ENCODE measurements at places on chromosomes 2 and 18.

DNA sequence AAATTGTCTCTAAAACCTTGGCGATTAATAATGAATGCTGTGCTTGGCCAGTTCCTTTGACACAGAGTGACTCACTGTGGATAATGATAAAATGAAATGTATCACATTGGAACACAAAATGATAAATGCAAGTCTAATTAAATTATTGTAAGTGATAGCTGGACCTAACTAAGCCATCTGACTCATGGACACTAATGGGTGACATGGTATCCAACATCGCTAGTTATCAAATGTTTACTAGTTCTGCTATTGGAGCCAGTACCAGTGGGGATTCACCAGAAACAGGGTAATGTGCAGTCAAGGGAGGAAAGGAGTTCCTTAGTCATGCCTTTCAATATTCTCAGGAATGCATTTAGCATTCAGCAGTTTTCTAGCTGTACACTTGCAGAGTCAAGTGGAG, 736.3 kb upstream of the ACVR2A start:
- DNase-seq = no peak

DNA sequence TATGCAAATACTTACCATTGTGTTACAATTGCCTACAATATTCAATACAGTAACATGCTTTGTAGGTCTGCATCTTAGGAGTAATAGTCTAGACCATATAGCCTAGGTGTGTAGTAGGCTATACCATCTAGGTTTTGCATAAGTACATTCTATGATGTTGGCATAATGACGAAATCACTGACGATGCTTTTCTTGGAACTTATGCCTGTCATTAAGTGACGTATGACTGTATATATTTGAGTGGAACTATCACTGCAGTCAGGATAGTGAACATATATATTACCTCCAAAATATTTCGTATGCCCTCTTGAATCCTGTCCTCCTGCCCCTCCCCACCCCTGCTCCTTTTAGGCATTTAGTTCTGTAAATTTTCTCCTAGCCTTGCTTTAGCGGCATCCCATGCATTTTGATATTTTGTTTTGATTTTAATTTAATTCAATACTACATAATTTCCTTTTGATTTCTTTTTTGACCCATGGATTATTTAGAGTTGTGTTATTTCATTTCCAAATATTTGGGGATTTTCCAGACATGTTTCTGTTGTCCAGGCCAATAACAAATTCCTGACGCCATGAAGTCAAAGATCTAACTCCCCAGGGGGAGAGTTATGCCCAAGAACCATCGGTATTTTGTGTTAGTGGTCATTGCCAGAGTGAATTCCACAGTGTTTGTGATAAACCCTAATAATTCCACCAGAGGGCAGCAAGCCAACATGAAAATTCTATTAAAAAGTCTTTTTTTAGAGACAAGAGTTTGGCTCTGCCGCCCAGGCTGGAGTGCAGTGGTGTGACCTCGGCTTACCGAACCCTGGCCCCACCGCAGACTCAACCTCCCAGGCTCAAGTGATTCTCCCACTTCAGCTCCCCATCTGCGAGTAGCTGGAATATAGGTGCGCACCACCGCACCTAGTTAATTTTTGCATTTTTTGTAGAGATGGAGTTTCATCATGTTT, 24.2 kb upstream of the CASP8 start:
- peak; percentile 21 for DNase-seq

DNA sequence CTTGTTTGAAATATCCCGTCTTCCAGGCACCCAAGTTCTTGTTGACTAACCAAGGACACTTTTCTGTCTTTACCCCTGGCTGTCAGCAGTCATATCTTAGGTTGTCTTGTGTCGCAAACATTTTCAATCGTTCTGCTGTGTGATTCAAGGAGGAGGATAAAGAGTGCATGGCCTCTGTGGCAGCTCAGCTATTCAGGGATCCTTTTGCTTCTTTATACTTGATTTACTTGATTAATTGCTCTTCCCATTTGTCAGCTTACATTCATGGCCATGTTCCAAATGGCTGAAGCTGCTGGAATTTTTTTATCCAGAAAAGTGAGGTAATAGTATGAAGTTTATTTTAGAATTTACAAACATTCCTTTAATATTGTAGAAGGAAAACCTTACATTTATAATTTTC, 97.3 kb upstream of the FZD5 start:
- DNase-seq = no peak

DNA sequence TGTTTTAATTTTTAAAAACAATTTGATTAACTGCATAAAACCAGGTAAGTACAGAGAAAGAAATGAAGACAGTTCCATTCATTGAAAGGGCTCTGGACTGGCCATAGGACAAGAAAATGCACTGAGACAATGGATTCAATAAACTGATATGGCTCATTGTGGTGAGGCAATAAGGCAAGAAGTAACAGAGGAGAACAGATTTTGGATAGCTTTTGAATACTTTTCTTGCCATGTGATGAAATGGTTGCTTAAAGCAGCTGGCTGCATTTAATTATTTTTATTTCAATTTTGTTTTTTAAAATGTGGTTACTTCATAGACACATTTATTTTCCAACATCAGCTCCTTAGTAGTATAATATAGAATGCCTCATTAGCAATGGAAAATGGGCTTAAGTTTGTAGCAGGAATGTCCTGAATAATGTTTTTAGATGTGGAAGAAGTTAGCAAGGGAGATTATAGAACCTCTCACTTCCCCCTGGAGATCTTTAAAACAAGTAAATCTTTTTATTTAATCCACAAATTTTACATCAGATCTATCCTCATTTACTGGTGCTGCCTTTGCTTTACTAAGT, 646.9 kb upstream of the ZEB2 start:
- DNase-seq = no peak

DNA sequence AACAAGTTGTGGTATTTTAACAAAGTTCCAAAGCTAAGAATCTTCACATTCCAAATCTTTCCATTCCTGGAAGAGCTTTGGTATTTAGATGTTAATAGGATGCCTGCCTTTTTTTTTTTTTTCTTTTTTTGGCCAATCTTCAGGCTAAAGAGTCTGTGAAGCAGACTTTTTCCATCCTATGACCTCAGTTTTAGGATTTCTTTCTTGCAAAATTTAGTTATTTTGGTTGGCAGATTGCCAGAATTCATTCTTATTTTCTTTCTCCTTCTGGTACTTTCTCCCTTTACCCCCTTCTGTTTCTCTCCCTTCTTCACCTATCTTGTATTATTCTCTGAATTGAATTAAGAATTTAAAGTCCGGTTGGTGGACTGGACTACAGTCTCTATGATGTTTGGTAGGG, 217.8 kb upstream of the REV1 start:
- no peak for DNase-seq

DNA sequence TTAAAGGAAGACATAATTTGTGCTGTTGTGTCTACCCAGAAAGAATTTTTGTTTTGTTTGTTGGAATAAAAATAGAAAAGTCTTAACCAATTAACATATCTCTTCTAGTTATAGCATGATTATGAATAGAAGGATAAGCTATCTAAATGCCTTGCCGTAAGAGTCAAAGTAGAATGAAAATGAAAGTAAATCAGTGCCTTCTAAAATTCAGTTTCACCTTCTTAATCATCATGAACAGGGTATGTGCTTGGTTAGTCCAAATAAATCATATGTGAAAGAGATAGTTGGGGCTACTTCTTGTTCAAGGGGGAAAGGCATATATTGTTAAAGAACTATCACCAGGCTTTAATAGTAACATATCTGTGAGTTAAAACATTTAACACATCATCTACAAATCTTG, 91.5 kb downstream of the GULP1 start:
- DNase-seq = no peak

DNA sequence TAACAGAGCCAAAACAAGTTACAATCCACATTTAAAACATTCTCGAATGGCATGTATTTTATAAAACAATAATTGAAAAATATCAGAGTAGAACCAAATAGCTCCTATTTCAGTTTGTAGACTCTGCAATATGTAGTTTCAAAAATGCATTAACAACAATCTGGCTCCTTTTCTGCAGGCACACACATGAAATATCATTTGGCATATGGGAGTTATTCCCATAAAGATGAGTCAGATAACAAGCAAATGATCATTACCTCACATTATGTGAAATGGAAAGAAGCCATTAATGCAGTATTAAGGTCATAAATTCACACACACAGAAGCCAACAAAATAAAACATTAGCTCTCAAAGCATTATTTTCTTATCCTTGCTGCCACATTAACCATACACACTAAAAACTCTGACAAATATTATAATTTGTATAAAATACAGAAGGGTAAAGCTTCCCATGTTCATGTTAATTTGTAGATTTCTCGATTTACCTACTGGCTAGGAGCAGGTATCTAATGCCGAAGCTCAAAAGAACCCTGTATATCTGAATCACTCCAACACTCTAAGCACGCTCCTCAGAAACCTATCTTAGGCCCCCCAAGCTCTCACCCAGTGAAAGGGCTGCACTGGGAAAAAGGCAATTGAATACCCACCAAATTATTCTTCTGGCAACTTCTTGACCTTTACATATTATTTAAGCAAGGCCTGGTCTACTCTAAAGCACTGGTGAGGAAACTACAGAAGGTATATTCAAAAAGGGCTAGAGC, 13.8 kb downstream of the NBAS start:
- no peak for DNase-seq

DNA sequence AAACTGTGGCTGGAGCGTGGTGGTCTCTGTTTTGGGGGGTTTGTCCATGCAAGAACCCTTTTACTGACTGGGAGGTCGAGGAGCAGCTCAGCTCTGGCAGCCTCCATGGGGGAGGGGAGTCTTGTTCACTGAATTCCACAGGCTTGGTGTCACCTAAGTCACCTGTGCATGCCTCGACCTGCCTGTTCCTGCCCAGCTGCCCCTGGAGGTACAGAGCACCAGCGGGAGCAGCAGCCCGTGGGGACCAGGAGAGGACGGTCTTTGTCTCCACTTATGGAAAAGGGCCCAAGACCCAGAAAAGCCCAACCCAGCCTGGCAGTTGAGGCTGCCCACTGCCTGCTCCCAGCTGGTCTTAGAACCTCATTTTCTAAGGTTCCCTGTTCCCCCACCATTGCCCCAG, 168.7 kb upstream of the AGAP1 start:
- DNase-seq = no peak

- DNase-seq = no peak
These were observed 144.9 kb downstream of the TGIF1 start for GRCh38 chr18:3594760-3595368.

GRCh38 chr18:51146909-51147308, 50.6 kb downstream of the MEX3C start:
- DNase-seq = no peak

GRCh38 chr18:78727877-78728783, 251.5 kb upstream of the SALL3 start:
- no peak for DNase-seq

DNA sequence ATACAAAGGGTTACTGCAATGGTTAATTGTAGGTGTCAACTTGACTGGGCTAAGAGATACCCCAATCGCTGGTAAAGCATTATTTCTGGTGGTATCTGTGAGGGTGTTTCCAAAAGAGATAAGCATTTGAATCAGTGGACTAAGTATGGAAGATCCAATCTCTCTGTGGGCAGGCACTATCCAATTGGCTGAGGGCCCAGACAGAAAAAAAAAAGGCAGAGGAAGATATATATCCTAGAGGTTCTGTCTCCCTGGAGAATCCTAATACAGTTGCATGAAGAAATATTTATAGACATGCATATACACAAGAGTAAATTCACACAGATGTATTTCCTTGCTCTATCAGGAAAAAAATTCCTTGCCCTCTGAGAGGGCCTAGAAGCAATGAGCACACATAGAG, 43.9 kb downstream of the TBC1D8 start:
- no peak for DNase-seq

GRCh38 chr2:72996117-72996502, 75.4 kb downstream of the SFXN5 start:
- DNase-seq = no peak

GRCh38 chr2:207226243-207226642, 60.5 kb upstream of the KLF7 start:
- DNase-seq = no peak

GRCh38 chr18:79404567-79404910, 8.8 kb downstream of the NFATC1 start:
- DNase-seq = no peak

DNA sequence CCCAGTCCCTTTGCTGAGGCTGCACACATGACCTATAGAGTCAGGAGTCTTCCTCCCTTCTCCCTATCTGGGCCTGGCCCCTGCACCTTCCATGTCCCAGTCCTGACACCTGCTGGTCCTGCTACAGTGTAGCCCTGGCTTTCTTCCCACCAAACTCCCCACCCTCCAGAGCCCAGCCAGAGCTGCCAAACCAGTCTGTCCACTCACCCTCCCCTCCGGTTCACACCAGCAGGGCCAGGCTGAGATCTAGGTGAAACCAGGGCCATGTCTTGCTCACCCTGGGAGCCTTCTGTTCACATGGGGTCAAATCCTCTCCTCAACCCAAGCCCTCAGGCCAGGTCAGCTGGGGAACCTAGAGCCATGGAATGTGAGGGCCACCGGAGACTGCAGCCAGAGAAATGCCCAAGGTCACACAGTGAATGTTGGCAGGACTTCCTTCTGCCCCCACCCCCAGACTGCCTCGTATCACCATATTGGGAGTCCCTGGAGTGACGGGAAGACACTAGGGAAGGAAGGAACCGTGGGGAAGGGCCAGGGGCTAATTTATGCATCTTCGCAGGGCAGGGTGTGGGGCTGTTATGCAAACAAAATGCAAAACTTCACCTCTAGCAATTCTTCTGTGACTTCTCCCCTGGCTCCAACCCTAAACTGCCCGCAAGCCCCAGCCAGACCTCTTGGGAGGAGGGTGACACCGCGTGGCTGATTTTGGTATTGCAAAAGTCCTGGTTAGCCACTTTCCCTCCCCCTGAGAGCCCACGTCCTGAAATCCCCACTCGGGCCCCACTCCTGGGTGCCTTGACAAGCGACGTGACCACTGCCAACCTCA, 14.6 kb downstream of the TNS1 start:
- peak; percentile 59 for DNase-seq

DNA sequence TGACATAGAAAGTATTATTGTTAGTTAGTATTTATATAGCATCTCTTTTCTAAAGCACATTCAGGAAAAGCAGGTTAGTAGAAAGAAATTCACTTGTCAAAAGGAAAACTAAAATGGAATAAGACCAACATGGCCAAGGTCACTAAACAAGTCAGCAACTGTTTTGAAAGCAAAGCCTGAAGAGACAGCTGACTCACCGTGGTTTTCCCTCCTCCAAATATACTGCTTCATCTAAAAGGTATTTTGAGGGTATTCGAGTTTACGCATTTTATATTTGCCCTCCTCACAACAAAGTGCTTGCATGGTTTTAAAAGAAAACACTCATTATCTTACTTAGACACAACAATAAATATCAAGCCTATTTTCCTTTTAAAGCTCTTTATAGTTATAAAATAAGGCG, 24.0 kb downstream of the ZNF385B start:
- no peak for DNase-seq

DNA sequence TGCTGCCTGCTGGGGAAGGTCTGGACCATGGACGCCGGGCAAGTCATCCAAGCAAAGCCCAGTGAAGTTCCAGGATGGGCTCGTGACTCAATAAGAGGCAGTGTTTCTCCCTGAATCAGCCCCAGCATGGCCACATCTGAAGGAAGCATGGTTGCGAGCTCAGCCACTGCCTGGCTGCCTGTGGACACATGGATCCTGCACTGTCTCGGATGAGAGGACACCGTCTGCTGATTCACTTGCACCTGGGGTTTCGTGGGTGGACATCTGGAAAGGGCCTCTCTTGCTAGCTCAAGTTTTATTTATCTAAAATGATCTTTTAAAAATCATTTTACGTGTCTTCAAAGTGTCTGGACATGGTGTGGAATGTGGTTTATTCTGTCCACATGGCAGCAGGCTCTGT, 224.8 kb upstream of the FN1 start:
- no peak for DNase-seq

Measured in NK-92 treated with Interleukin-12 subunit alpha and Interleukin-12 subunit beta, amount 100 ng/mL, for 24 hours (cell line).